ENCODE measurements at places on chromosomes 7 and 10. TPM values are rescaled to one million over a fixed set of nuclear protein-coding genes. Genes with fewer than 3 reads are reported as not detected.

CALML5 gene
- polyA plus RNA-seq: not detected

ADARB2 gene
- 23.3 TPM for polyA plus RNA-seq

KLF14 gene
- polyA plus RNA-seq: 0.83 TPM

LRIT1 gene
- not detected for polyA plus RNA-seq

LRMDA gene
- polyA plus RNA-seq: 8.3 TPM

WDR37 gene
- polyA plus RNA-seq: 7.2 TPM

All from brain (organoid and tissue), 16 donors.